ENCODE measurements at places on chromosomes 3 and 15.
A peak's percentile ranks its signal among the peaks of the same experiment; 100 is the strongest.

GRCh38 chr15:95018888-95019545 lies 787.7 kb downstream of the MCTP2 start:
- DNase-seq = peak; percentile 76

DNA sequence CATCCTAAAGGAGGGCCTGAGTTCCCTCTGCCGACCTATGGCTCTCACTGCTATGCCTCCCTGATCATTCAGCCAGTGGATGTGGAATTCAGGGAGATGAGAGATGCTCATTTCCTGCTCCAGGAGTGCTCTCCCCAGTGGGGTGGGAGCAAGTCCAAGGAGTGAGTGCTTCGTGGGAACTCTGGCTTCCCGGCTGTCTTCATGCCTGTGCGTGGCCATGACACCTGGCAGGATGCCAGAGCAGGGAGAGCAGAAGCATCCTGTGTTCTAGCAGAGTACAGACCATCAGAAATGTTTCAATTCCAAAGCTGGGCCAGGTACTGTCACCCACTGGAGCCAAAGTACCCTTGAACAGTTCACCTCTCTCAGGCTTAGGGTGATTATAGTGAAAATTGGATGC lies 45.1 kb downstream of the APH1B start:
- peak; percentile 61 for DNase-seq

- DNase-seq = no peak
Observed at GRCh38 chr3:106185949-106186348, 317.1 kb upstream of the CBLB start.

DNA sequence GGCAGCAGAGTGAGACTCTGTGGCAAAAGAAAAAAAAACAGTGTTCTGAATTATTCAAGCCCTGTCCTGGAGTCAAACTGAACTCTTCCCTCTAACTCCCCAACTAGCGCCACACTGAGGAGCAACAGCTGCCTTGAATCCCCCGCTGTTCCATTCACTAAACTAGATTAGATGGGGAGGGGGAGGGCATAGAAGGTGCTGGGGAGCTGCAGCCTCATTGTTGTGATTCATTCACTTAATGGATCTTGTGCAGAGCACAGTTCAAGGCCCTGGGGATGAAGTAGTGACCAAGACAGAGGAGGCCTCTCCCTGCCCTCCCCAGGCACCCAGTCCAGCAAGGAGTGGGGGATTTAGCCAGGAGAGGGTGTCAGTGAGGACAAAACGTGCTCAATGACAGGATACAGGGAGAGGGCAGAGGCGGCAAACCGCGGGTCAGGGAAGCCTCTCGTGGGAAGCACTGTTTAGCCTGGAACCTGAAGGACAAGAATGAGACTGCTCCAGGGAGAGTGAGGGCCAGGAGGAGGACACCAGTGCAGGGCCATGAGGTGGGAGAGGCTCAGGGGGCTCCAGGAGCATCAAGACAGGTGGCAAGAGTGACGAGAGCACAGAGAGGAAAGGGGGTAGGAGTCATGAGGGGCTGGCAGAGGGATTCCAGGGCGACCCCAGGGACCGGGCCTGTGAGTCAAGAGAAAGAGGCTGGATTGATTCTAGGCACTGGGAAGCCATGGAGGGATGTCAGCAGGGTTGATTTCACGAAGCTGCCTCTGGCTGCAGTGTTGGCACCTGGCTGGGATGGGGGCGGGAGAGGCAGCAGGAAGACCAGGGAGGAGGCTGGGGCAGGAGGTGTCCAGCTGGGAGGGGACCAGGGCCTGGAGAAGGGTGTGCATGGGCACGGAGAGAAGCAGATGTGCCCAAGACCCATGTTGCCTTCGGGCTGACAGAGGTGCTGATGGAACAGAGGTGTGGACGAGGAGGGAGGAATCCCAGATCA lies 31.4 kb downstream of the ALS2CL start:
- no peak for DNase-seq

- DNase-seq = peak; percentile 32
Observed at GRCh38 chr15:49857496-49858475, 236.9 kb downstream of the DTWD1 start.

- no peak for DNase-seq
Observed at GRCh38 chr15:63890617-63891016, 56.9 kb upstream of the HERC1 start.

- DNase-seq = no peak
Observed at GRCh38 chr3:123621850-123622189, 37.0 kb upstream of the HACD2 start.

DNA sequence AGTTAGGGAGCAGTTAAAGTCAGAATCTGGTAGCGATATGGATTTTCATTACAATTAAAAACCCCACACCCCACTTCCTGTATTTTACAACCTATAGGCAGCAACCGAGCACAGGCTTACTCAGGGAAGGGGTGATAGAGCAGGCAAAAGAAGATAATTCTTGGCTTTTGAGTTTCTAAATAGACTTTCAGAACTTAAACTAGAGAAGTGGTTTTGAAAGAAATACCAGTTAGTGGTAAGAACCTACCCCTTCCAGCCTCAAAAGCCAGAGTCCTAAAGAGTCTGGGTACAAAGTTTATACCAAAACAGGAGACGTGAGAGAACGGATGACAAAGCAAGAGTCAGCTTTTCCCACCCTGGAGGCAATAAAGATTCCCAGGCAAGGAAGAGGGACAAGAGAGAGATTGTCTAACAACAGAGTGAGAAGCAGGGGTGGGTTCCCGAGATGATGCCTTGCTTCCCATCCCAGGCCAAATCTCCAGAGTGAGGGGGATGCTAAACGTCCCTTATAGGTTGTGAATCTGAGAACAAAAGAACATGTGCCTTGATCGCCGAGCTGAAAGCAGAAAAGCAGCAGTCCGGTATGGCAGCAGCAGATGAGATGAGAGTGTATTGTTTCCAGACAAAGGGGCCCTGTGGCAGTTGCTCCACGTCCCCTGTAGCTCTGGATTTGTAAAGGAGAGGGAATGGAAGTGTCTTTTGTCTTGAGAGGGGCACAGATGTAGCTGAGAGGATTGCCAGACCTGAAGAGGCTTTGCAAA lies 36.8 kb downstream of the KLHL6 start:
- no peak for DNase-seq

GRCh38 chr3:55571913-55572312 lies 84.8 kb upstream of the WNT5A start:
- DNase-seq = no peak

- DNase-seq = peak; percentile 72
Observed at GRCh38 chr15:40743921-40744814, 10.9 kb downstream of the RMDN3 start.

DNA sequence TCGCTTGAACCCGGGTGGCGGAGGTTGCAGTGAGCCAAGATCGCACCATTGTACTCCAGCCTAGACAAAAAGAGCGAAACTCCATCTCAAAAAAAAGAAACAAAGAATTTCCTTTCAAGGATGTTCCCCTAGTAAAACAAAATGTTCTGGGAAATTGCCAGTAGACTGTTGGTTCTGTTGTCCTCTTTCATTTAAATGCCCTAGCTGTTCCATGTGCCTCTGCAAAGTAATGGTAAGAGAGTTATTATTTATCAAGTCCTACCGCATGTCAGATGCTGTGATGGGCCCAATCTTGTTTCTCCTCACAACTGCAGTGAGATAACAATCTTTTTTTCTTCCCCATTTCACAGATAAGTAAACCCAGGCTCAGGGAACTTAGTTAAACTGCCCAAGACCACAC lies 254.3 kb upstream of the TPM1 start:
- no peak for DNase-seq

DNA sequence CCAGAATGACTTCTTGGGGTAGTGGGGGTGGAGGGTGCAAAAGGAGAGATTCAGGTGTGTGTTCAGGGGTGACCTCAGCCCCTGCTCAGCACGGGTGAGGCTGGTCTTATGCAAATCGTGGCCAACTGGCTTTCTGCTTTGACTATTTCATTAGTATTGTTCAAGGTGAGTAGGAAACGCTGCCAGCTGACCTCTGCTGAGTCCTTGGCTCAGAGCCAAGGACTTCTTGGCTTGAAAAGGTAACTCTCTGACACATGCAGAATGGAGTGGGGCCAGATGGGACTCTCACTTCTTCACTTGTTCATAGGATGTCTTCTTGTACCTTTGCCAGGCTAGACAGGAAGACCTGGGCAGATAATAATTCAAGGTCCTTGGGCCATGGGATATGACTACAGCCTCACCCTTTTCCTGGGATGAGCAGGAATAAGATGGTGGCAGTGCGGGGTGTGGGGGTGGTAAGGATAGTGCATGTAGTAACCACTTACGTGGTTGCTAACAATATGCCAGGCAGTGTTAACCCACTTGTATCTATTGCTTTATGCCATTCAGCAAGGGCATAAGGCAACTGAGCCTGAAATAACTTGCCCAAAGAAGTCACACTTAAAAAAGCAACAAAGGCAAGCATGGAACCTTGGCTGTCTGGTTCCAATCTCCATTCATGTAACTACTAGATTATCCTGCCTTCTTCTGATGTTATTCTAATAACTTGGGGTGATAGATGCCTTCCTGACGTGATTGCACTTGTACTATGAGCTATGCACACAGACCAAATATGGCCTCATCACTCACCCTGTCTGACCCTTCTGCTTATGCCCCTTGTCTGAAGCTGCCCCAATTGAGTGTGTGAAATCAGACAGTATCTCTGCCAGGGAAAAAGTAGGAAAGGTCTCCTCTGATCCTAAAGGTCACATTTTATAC lies 193.1 kb downstream of the NR1D2 start:
- no peak for DNase-seq

DNA sequence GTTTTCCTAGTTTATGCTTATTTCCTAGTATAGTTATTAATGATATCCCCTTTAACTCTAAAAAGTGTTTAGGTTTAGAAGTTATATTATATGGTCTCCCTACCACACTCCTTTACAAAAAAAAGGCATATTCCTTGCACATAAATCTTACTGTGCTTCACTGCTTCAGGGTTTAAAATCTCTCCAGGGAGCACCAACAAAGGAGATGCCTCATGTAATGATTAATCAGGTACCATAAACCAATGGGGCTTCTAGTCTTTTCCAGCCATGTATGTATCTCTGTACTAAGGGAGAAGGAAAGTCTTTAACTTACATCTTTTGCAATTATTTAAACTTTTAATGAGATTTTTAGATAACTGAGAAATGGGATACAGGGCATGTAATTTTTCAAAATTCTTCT lies 91.5 kb upstream of the RBMS3 start:
- DNase-seq = no peak

- peak; percentile 32 for DNase-seq
Observed at GRCh38 chr3:51391566-51392354, 675 bp downstream of the RBM15B start.

GRCh38 chr15:59438625-59439290 lies 772 bp downstream of the FAM81A start:
- DNase-seq = peak; percentile 31

- no peak for DNase-seq
Observed at GRCh38 chr3:150230037-150230436, 178.1 kb upstream of the TSC22D2 start.

DNA sequence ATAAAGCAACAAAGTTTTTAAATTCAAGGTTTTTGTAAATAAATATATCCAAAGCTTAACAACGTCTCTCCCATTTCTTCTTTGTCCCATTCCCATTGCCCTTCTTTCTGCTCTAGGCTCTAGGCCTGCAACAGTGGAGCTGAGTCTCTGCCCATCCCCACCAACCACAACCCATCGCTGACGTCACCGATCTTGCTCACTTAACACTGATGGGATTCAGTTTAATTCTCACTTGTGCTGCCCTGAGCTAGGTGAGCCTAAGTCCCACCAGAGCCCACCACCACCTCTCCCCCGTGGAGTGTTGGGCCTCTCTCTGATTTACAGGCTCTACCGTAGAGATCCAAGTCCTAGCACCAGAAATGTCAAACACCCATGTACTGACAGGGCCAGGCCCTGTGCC lies 61.3 kb upstream of the RAB6B start:
- DNase-seq = peak; percentile 64

DNA sequence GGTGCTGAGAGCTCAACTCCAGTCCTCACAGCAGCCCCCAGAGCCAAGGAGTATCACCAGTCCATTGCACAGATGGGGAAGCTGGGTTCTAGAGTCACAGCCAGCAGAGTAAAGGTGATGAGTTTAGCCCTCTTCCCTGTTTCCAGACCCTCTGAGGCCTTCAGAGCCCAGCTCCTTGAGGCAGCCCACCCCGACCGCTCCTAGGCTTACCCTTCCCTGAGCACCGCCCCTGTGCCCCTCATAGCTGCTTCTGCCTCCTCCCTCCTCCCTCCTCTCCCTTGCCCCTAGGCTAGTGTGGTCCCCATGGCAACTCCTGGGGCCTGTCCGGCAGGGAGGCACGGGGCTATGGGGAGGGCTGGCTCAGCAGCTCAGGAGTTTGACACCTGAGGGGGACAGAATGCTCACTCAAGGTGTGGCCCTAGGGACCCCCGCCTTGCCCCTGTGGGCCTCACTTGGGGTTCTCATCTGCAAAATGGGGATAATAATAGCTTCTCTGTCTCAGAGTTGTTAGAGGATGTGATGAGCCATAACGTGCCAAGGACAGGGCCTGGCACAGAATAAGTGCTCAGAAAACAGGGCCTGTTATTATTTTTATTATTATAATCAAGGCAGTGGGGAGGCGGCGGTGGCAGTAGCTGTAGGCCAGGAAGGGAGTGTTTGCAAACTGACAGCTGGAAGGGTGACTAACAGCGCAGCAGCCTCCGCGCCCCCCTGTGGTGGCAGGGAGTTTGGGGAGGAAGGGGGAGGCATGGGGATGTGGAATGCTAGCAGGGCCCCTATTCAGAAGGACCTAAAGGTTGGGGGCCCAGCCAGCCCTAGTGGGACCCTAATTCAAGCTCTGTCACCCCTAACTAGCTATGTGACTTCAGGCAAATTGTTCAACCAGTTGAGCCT lies 11.5 kb downstream of the CSK start:
- DNase-seq = no peak

GRCh38 chr15:63446255-63446654 lies 58.1 kb upstream of the USP3 start:
- DNase-seq = no peak

DNA sequence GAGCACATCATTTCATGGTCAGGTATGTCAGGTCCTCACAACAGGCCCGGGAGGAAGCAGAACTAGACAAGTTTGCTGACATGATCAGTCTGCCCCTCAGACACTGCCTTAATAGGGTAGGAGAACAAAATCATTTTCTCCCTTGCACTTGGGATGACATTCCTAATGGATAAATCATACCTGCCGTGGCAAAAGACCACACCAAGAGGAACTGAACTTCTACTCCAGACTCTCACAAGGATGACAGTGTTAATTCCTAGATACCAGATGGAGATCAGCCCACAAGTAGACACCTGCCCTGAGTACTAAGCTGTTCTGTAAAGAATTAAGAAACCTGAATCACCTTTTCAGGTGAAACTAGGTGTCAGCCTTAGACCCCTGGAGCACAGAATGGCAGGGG lies 19.5 kb downstream of the SIAH2 start:
- peak; percentile 74 for DNase-seq

GRCh38 chr3:190076136-190076535 lies 44.6 kb downstream of the P3H2 start:
- DNase-seq = peak; percentile 61

DNA sequence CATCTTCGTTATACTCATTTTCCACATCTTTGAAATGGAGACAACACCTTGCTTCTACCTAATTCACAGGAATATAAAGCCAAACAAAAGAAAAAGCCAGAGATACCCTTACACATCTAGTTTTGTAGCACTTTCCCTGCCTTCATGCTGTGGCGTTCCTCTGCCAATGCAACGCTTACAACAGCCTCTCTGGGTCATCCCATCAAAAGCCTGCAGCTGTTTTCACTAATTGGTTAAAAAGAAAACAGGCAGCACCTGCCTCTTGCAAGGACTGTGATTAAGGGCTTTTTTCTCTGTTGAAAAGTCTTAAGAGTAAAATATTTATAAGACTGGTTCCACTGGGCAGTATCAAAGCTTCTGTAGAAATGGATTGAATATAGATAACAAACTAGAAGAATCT lies 120.3 kb downstream of the FMN1 start:
- no peak for DNase-seq
